ENCODE measurements at places on chromosomes 2 and 18. TPM values are rescaled to one million over a fixed set of nuclear protein-coding genes. Genes with fewer than 3 reads are reported as not detected.

The NPPC gene
- 5.8 TPM for total RNA-seq

The SLC9A2 gene
- total RNA-seq: 3.6 TPM

The CNTNAP5 gene
- total RNA-seq: 71.6 TPM

The STEAP3 gene
- total RNA-seq: 2.9 TPM

The KCNG2 gene
- total RNA-seq: 2.4 TPM

The AMER3 gene
- total RNA-seq: 30.3 TPM

The SLC4A3 gene
- 47.0 TPM for total RNA-seq

The ZNF396 gene
- total RNA-seq: 3.6 TPM

The INHA gene
- total RNA-seq: 3.3 TPM

The KCMF1 gene
- 85.7 TPM for total RNA-seq

The MYO5B gene
- total RNA-seq: 4.0 TPM

The IL1RL1 gene
- 2.5 TPM for total RNA-seq

The PRKAG3 gene
- not detected for total RNA-seq

The SATB2 gene
- 193 TPM for total RNA-seq

The ARHGEF4 gene
- total RNA-seq: 227 TPM

Data from dorsolateral prefrontal cortex (tissue), 122 donors.